ENCODE measurements at places on chromosomes 2 and 18.

DNA sequence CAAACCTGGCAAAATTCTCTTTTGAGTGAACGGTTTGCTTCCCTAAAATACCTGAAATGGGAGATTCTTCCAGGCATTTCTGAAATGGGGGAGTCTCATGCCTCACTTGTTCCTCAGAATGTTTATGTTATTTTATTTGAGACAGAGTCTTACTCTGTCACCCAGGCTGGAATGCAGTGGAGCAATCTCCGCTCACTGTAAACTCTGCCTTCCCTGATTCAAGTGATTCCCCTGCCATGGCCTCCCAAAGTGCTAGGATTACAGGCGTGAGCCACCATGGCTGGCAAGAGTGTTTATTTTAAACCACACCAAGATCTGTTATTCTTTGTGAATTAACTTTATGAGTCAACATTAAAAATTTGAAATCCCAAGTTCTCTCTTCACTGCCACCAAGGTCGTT, 6.4 kb upstream of the FHL2 start:
- no peak for DNase-seq

- peak; percentile 88 for DNase-seq
These were observed 72.4 kb upstream of the YWHAQ start for GRCh38 chr2:9703085-9703678.

DNA sequence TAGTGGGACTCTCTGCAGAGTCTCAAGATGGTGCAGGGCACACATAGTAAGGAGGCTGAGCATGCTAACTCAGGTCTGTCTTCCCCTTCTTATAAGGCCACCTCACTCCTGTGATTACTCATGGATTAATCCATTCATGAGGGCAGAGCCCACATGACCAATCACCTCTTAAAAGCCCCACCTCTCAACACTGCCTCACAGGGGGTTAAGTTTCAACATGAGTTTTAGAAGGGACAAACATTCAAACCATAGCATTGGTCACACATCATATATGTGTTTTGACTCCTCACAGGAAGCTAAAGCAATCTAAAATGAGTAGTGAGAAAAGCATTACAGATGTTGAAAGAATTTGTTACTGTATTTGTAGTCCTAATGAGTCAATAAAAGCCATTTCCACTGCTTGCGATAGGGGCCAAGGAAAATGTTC, 57.5 kb downstream of the DTNA start:
- peak; percentile 85 for DNase-seq

DNA sequence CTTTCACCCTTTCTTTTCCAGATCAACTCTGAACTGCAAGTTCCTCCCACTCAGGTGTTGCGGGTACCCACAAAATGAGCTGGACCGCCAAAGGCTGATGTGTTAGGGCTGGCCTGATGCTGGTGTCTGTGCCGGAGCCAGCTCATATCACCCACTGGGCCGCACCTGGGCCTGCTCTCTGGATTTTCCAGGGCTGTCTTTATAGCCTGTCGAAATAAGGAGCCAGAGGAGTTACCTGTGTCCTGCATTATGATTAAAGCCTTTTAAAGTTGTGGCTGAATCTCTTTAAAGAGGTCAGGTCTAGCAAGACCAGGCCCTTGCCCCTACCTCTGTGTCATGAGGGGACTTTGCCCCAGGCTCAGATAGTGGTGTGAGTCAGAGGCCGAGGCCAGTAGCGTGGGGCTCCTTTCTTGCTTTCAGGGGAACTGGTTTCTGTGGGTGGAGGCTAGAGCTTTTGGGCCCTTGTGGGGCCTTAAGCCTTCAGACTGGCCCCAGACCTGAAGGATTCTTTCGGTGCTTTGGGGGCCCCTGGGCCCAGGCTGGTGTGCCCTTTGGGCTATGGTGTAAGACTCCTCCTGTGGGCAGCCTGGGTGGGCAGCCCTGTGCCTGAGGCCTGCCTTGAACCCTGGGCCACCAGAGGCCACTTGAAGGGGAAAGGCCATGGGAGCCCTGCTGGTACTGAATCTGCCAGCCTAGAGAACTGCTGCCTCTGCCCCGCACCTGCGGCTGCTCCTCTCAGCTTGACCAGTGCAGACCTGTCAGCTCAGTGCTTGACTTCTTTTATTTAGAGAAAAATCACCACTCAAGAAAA, 21.3 kb downstream of the OTOF start:
- DNase-seq: no peak

DNA sequence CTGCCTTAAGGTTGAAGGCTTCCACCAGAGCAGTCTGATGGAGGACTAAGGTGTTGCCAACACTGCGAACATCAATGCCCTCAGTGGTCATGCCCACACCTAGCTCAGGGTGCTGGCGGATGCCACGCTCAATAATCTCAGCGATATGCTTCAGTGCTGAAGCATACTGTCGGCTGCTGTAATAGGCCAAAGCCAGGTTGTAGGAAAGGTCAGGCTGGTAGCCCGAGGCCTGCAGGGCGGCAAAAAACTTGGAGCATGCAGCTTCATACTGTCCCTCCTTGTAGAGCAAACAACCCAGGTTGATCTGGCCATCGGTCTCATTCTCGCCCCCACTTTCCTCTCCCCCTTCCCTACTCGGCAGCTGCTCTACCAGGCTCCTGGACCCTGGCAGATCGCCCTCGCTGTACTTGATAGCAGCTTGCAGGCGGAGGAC, 159.4 kb downstream of the AGPS start:
- DNase-seq: no peak

- no peak for DNase-seq
These were observed 56.2 kb upstream of the HS6ST1 start for GRCh38 chr2:128374711-128375413.

GRCh38 chr2:220417503-220417902, 790.1 kb downstream of the SLC4A3 start:
- DNase-seq: no peak

GRCh38 chr2:69817729-69818501, 11.5 kb upstream of the GMCL1 start:
- no peak for DNase-seq

DNA sequence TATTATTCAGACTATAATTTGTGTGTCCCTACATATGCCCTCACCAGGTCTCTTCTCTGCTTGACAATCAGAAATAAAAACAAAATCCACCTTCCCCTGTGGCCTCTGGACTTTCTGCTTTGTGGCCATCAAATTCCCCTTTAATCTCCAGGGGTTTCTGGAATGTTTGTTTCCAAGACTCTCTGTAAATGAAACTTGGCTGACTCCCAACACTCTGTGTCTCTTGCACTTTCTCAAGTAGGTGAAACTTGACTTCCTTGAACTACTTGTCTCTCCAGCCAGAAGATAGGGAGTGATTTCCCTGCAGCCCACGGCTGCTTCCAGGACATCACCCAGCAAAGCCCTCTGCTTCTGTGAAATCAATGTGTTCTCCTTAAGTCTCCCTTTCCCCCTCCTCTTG, 54.1 kb upstream of the AQP4 start:
- no peak for DNase-seq

Measured in HS-5 (cell line).